Epithelial cell of esophagus (primary cell): ENCODE measurements at places on chromosomes 11 and 22.

- DNase-seq, result no peak
Measured at GRCh38 chr11:104124979-104125378, 39.0 kb downstream of the PDGFD start.

- DNase-seq, result no peak
Measured at GRCh38 chr11:104926771-104927611, 28.7 kb upstream of the CASP12 start.

DNA sequence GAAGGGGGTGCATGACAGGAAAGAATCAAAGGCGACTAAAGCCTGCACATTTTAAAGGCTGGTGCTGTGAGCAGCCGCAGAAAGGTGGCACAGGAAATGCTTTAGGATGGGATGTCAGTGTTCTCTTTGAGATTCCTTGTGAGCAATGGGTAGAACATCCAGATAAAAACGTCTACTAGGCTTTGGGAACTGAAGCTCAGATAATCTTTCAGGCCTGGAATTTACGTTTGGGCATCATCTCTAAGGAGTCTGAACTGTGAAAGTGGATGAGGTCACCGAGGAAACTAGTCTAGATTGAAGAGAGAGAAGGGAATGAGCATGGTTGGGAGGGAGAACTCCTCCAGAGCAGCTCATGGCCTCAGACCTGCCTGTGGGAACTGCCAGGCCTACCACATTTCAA lies 65.7 kb downstream of the FLI1 start:
- peak; percentile 19 for DNase-seq

DNA sequence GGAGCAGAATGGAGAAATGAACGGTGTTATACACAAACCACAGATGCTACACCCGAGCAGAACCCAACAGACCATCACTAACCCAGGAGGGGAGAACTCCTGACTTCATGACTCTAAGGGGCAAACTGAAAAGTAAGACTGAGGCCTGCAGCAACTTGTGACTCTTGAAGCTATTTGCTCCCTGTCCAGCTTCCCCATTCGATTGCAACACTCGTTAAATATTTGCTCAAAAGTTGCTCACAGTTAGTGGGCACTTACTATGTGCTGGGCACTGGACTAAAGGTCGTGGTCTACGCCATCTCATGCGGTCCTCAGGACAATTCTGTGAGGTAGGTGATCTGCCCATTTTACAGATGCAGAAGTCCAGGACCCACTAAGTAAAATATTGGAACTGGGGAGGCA lies 9.5 kb upstream of the ADA2 start:
- no peak for DNase-seq

DNA sequence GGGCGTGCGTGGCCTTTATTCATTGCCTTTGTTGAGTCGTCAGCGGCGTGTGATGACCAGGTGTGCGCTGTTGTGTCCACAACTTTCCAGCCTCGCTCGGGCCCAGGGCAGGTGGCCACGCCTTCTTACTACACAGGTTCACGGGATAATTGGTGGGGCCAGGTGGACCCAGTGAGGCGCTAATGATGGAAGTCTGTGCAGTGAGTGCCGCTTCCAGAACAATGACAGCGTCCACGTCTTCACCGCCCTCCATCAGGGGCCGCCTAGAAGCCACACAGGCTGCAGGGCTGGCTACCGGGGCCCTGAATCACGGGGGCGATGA lies 1197.3 kb downstream of the BRD1 start:
- DNase-seq, result no peak

DNA sequence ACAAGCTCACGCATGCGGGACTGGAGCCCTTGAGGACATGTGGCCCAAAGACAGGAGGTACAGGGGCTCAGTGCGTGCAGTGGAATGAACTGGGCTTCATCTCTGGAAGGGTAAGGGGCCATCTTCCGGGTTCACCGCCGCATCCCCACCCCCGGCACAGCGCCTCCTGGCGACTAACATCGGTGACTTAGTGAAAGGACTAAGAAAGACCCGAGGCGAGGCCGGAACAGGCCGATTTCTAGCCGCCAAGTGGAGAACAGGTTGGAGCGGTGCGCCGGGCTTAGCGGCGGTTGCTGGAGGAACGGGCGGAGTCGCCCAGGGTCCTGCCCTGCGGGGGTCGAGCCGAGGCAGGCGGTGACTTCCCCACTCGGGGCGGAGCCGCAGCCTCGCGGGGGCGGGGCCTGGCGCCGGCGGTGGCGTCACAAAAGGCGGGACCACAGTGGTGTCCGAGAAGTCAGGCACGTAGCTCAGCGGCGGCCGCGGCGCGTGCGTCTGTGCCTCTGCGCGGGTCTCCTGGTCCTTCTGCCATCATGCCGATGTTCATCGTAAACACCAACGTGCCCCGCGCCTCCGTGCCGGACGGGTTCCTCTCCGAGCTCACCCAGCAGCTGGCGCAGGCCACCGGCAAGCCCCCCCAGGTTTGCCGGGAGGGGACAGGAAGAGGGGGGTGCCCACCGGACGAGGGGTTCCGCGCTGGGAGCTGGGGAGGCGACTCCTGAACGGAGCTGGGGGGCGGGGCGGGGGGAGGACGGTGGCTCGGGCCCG lies at the start of gene MIF:
TSS of gene MIF (plus strand) at position 439 of the 765 bp plus-strand sequence. CDS start at position 531, 92 bp downstream.
- DNase-seq, result peak; percentile 98

DNA sequence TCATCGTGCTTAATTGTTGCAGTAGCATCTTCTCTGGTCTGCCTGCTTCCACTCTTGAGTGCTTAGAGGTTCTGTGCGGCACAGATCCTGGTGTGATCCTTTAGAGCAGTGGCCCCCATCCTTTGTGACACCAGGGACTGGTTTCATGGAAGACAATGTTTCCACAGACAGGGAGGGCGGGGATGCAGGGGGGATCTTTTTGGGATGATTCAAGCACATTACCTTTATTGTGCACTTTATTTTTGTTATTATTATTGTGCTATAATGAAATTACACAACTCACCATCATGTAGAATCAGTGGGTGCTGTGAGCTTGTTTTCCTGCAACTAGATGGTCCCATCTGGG lies 76.8 kb upstream of the SHANK2 start:
- no peak for DNase-seq

GRCh38 chr11:63552921-63553320 lies 10.3 kb downstream of the PLAAT2 start:
- DNase-seq, result peak; percentile 49

DNA sequence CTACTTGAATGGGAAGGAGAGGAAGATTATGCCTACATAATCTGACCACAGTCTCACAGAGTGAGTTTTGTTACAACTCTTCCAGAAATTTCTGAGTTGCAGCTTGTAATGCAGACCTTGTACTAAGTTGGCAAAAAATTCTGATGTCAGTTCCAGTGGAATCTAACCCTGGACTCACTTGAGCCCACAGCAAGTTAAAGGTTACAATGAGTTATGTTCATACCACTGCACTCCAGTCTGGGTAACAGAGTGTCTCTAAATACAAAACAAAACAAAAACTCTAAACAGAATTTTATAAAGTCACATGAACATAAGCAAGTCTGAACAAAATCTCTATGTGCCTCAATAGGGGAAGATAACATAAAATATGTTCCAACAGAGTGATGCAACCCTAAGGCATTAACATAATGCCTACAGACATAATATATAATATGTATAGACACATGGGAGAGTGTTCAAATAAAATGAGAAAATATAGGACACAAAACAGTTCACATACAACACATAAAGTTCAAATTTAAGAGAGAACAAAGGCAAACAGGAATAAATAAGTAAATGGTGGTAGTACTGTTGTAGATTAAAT lies 1.1 kb downstream of the GLYAT start:
- peak; percentile 4 for DNase-seq

DNA sequence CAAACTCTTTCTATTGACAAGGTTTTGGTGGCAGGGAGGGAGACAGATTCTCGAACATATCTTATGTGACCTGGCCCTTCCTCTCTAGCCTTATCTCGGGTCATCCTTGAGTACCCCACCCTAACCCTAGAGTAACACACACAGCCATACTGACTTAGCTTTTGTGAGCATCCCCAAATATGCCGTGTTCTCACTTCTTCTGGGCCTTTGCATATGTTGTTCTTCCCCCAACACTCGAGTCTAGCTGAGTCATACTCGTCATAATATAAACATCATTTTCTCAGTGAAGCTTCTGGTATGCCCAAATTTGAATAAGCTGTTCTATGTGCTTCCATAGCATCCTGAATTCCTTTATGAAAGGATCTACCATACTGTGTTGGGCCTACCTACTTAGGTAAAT lies 8.0 kb downstream of the TTC17 start:
- no peak for DNase-seq

DNA sequence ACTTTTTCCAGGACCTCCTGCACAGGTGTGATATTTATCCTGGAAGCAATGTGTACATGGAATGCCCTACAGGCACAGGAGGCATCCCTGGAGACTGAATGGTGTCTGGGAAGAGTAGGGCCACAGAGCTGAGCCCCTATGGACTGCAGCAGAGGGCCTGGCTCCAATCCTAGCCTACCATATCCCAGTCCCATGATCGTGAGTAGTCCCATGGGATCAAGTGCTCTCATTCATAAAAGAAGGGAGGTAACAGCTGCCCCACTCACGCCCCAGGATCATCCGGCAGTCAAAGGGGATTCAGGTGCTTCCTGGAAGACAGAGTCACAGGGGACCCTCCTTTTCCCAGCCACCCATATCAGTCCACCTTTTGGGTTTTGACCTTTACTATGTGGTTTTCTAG lies 24.0 kb downstream of the ANKK1 start:
- DNase-seq, result no peak

GRCh38 chr11:19110295-19110694 lies 6.7 kb upstream of the ZDHHC13 start:
- DNase-seq, result no peak

DNA sequence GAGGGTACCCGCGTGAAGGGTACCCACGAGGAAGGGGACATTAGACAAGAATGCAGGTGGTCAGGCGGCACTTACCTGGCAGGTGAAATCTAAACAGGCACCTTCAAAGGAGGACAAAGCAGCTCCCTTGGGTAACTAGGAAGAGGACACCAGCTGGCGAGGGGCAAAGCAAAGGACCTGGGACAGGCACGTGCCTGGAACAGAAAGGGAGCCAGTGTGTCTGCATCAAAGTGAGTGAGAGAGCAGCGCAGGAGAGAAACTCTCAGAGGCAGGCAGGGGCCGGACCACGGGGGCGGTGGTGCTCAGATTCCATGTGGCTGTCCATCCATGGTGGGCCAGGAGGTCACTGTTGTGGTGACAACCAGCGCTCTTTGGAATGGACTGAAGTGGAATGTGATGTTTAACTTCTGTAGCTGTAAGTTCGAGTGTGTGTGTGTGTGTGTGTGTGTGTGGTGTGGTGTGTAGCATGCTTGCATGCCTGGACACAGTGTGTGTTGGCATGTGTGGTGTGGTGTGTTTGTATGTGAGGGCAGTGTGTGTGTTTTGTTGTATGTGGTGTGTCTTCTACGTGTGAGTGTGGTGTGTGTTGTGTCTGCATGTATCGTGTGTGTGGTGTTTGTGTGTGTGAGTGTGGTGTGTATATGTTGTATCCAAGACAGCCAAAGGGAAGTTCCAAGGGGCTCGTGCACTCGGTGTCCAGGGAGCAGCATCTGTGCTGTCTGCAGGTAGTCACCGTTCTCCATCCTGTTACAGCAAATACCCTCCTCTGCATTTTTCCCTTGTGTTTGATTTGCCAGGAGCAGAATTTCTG lies 86.4 kb downstream of the CDKN1C start:
- DNase-seq, result no peak

GRCh38 chr11:3036419-3036818 lies 20.8 kb downstream of the CARS1 start:
- no peak for DNase-seq

- DNase-seq, result peak; percentile 2
Measured at GRCh38 chr11:29093416-29094120, 923.3 kb downstream of the KCNA4 start.

- DNase-seq, result no peak
Measured at GRCh38 chr11:100739666-100740065, 52.6 kb downstream of the ARHGAP42 start.

- DNase-seq, result no peak
Measured at GRCh38 chr11:114216796-114217180, 79.4 kb upstream of the NNMT start.

DNA sequence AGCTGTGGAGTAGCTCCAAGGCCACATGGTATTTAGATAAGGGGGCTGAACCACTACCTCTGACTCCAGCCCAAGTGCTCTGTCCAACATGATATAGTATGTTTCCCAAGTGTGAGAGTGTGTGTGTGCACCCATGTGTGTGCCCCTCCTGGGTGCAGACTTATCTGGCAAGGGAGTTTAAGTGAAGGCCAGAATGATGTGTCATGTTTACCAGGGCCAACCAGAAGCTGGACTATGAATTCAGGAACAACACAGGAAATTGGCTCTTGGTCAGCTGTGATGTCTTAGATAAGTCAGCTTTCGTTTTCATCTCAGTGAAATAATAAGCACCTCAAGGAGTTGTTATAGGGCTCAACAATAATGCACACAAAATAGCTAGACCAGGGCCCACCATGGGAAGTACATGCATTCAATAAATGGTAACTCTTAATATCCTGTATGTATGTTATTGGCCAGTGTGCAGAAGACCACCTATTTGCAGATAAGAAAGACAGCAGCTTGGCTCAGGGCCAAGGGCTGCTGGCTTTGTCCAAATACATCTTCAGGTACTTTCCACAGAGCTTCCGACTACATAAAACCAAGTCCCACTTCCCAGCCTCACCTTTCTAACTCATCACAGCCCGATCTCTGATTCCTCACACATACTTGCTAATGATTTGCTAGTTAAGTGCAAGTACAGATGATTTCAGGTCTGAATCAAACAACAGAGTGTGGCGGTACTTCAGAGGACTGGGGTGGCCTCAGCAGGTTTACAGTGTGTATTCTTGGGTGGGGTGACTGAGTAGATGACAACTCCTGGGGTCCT lies 120.9 kb downstream of the ME3 start:
- peak; percentile 63 for DNase-seq
